ENCODE measurements at places on chromosomes 3 and 15.

DNA sequence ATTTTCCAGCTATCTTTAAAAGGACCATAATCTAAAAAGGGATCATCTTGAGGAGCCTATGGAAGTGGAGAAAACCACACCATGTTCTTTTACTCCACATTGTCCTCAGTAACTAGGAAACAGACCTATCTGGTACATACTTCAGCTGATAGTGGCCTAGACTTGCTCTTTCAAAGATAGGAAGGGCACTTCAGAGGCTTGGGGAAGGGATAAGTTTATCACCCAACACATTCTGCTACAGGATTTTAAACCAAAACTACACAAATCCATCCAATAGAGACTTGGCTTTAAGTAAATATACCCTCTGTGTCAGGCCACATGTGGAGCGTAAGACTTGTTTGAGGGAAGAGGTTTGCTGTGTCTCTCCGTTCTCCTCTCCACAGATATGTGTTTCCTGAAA lies 35.4 kb downstream of the CP start:
- no peak for DNase-seq

DNA sequence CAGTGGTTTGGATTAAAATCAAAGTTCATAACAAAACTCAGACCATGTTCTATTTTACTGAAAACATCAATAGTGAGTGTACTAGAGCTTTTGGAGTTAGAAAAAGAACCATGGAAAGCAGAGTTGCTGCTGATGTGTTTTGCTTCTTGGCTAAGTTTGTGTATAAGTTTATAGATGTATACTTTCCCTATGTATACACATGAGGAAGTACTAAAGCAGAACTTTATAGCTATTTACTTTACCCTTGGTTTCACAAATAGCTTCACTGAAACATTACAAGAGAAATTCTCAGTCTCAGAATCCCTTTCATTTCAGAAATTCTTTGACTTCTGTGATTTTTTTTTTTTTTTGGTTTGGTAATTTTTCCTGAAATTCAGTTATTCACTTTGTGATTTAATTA lies 229.0 kb downstream of the PTPRG start:
- no peak for DNase-seq

GRCh38 chr3:132881756-132882409 lies 156.3 kb upstream of the TMEM108 start:
- no peak for DNase-seq

DNA sequence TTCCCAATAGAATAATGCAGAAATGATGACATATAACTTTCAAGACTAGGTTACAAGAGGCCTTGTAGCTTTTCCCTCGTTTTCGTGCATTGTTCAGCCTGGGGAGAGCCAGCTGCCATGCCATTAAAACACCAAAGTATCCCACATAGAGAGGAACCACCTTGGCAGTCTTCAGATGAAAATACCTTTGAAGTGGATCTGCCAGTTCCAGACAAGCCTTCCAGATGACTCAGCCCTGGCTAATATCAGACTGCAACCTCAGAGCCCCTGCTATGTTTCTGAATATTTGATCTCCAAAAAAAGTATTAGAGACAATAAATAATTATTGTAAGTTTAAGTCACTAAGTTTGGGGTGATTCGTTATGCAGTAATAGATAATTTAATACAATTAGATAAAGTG lies 294.3 kb upstream of the GBE1 start:
- no peak for DNase-seq

- no peak for DNase-seq
These were observed 42.3 kb downstream of the CGNL1 start for GRCh38 chr15:57418635-57419034.

GRCh38 chr3:89414270-89414669 lies 306.8 kb downstream of the EPHA3 start:
- DNase-seq = no peak

DNA sequence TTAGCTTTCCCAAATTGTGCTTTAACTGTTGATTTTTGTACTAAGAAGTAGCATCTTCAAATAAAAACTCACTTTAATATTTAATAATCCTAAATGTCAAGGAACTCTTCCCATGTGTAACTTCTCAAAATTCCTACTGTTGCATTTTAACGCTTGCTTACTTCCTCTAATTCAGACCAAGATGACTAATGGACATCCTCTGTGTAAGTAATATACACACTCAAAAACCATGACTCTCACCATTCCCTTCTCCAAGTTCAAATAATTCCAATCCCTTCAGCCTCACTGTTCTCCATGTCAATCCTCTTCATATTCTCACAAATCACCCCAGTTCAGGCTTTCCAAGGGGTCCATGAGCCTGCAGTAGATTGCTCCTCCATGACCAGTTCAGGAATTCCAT lies 13.0 kb downstream of the MRPL46 start:
- DNase-seq = no peak

GRCh38 chr3:126432361-126433104 lies 37.8 kb downstream of the CFAP100 start:
- DNase-seq = no peak
